Effector memory CD8-positive, alpha-beta T cell (primary cell): ENCODE measurements at places on chromosomes 2 and 18.

- DNase-seq = no peak
Observed at GRCh38 chr2:85259101-85259590, 68.6 kb downstream of the TGOLN2 start.

- DNase-seq = no peak
Observed at GRCh38 chr2:173230181-173230580, 124.5 kb upstream of the CDCA7 start.

DNA sequence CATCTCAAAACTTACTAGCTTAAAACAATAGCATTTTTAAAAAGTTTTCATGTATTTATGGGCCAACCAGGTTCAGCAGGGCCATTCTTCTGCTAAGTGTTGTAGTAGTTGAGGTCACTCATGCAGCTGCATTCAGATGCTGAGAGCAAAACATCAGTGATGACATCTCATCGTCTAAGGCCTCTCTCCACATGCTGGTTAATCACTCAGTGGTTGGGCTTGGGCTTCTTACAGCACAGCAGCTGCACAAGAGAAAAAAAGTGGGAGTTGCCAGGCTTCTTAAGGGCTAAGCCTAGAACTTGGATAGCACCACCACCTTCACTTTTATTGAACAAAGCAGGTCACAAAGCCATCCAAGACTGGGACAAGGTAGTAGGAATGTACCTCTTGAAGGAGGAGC lies 190.3 kb downstream of the IRS1 start:
- DNase-seq = no peak

GRCh38 chr2:9271691-9272090 lies 65.1 kb downstream of the ASAP2 start:
- DNase-seq = no peak

DNA sequence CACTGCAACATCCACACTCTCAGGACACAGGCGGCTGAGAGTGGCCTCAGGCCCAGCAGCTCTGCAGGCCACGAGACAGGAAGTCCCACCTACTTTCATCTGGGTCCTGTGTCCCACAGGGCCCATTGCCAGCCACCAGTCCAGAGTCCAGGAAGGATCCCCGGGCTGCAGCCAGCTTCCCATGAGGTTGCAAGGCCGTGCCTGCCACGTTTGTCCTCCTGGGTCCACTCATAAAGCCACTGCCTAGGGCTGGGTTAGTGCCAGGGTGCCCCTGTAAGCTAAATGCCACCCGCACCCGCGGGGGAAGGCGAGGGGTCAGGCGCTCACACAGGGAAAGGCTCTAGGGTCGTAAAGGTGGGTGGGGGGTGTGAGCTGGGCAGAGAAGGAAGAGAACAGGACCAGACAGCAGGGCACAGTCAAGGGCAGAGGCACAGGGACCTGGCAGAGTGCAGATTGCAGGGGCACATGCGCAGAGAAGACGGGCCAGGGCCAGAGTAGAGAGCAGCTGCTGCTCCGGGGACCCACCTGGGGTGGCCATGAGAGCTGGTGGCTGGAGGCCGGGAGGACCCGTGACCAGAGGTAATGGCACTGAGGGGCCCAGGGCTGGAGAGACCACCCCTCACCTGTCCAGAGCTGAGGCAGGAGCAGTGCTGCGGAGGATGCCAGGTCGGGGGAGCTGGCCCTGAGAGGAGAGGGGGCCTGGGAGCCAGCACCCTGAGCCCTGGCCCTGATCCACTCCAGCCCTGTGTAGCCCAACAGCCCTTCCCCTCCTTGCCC lies 8.0 kb downstream of the AGXT start:
- no peak for DNase-seq

DNA sequence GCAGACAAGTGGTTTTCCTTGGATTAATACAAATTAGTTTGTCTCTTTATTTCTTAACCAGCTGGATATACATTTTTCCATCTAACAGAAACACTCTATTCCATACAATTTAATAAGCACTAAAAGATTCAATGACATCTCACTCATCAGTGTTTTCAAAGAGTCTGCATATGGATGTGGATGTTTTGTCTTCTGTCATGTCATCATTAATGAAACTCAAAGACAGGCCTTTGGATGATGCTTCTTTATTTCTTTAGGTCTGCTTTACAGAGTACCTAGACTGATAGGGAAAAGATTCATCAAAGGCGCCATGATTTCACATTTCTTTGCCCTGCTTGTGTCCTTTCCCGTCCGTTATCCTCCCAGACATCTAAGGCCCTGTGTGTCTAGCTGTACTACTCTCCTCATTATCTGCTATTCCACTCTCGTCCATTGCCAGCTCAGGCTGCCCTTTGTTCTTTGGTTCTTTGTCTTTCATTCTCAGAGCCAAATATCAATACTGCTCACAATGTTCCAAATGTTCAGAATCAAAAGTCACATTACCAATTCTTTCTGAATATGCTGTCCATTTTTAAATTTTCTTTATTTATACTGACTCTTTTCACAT lies 232.3 kb upstream of the CHAC2 start:
- DNase-seq = no peak

DNA sequence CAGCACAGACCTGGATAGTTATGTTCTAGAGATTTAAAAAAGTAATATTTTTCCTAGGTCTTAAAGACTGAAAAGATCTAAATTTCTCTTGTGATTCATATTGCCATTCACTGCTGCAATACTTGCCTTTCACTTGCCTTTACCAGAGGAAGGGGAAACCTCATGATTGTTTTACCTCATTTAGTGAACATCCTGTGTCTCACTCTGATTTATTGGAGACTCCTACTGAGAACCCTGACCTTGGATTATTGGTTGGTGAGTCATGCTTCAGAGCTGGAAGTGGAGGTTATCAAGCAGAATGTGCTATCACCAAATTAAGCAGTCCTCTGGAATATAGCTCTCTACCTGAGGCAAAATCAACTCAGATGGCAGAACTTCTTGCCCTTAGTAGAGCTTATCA lies 500.5 kb downstream of the TSN start:
- no peak for DNase-seq

DNA sequence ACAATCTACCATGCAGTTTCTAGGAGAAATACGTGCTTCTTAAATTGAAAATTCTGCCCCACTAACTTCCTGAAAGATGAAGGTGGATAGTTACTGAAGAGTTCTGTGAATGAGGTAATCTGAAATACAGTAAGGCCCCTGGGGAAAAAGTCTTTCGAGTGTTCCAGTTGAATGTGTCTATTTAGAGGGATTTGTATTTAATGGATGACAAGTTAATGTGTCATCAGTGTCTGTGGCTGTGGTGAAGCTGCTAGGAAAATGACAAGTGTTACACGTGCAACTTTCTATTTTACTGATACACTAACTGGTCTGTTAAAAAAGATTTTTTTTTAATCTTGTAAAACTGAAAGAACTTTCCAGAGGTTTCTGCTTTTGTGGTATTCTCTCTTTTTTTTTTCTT lies 384.6 kb downstream of the STK39 start:
- DNase-seq = no peak

DNA sequence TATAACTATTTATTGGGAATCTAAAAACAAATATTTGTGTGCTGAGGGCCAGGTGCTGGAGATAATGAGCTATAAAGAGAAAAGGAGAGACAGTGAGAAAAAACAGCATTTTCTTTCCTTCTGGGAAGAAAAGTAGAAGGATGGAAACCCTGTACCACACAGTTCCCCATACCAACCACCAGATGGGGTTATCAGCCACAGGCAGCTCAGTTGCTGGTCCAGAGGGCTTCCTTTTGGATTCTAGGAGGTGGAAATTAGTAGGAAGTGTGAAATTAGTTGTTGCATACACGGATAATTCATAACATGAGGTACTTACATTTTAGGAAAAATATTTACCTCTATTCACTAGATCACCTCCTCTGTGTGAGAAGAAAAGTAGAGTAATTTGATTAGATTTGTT lies 237.0 kb upstream of the FOSL2 start:
- no peak for DNase-seq

- no peak for DNase-seq
Observed at GRCh38 chr2:189267491-189267890, 87.9 kb upstream of the COL5A2 start.

- no peak for DNase-seq
Observed at GRCh38 chr2:44948565-44949328, 7.2 kb downstream of the SIX3 start.

- DNase-seq = no peak
Observed at GRCh38 chr2:42137125-42137841, 31.9 kb upstream of the EML4 start.

DNA sequence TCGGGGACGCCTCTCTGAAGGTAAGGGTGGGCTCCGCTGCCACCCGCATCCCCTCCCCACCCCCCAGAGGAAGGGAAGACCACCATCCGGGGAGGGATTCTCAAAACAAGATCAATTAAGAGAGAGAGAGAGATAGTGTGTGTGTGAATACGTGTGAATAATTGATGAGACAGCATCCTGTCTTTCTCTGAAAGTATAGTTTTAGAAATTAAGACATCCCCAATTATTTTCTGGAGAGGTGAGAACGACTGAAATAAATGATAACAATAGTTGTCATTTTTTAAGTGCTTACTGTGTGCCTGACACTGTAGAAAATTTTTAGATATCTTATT lies 751 bp downstream of the IL18R1 start:
- DNase-seq = no peak

DNA sequence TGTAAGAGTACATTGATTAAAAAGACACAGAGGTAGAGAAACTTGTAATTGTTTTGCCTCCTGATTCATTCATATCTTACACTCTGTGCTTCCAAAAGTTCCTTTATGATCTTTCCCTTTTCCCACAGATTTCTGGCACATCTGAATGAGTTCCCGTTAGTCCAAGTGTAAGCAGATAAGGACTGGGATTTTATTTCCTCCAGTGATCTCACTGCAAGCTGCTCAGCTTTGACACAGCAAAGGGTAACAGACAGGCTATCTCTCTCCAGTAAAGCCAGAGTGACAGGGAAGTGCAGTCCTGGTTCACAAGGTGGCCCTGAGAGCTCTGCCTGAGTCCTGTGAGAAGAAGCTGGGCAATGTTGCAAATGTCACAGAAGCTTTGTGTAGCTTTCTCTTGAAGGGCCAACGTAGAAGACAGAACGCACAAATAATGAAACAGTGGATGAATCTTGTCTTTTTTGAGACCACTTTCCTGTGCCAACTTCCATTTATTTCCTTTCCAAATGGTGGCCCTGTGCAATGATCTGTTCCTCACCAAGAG lies 32.5 kb upstream of the KCNE4 start:
- no peak for DNase-seq

DNA sequence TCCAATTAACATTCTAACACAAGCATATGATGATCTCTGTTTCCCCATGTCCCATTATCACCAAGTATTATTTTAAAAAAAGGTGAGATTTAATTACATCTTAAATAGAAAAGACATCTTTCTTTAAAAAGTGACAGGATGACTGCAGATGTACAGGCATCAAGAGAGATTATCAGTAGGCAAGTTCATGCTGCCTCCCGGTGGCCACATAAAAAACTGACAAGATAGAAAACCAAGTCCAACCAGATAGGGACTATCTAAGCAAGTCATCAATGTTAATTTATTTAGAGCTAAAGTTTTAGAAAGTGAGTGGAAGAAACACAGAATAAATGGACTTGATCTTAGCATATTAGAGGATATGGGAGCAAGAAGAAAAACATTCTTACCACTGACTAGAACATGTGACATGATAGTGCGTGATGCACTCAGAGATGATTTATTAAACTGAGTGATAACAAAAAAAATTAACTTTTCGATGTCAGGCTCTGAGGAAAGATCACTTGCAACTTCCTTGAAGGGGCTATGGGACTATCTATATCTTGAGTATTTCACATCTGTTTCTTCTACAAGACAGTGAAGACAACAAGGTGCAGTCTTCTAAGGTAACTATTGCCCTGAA lies 5.4 kb upstream of the TDRD15 start:
- no peak for DNase-seq

DNA sequence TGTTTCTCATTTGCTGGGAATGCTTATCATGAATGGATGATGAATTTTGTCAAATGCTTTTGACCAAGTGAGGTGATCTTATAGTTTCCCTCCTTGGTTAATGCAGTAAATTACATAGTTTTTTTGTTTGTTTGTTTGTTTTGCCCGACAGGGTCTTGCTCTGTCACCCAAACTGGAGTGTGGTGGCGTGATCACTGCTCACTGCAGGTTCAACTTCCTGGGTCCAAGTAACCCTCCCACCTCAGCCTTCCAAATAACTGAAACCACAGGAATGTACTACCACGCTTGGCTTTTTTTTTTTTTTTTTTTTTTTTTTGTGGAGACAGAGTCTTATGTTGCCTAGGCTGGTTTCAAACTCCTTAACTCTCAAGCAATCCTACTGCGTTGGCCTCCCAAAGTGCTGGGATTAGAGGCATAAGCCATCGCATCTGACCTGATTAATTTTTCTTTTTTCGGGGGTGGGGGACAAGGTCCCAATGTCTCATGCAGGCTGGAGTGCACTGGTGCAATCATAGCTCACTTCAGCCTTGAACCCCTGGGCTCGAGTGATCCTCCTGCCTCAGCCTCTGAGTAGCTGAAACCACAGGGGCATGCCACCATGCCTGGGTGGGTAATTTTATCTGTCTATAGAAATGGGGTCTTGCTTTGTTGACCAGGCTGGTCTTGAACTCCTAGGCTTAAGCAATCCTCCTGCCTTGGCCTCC lies 48.6 kb downstream of the SMAD2 start:
- DNase-seq = no peak

DNA sequence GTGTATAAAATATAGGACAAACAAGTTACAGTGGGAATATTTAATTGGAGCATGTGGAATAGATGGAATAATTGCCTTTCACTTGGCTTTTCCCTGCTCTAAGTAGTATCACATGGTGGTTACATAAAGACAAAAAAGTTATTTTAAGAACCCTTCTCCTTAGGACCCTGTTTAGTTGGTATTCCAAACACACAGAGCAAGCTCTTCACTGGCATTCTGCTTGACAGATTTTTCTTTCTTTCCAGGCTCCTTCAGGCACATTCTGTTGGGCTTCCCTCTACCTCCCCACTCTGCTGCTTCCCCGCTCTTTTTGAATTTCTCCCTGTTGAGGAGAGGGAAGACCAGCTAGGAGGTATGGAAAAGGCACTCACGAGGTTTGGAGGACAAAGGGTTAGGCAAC lies 29.0 kb upstream of the DARS1 start:
- DNase-seq = no peak

DNA sequence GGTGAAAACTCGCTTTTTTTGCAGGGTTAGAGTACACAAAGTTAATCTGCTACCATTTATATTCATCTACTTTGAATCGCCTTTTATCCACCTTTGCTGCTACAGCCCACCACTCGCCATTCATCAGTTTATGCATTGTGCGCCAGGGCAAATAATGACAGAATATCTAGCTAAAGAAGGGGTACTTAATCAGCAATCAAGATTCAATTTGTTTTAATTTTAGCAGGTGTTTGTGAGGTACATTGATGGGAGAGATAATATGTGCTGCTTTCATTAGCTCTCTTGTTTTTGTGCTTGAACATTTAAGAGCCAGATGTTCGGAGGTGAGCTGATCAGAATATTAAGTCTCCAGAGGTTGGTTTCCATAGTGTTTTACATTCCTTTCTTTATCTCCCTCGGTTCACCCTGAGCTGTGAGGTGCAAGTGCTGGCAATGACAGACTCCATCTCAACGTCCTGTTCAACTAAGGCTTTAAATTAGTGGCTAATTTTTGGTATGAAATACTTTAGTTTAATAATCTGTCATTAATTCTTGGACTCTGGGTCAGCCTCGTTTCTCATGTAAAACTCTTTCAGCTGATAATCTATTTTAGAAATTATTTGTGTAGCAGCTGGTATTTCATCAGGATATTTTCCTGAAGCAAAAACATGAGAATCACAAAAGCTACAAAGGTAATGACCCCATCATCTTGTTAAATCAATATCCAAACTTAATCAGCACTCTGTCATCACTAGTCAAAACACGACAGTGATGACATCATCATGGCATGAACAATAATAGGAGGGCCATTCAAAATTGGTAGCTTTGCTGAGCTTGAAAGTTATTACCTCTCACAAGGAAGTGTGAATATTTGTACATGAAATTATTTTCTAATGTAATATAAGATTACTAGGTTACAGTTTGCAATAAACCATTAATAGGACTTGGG lies 479.9 kb upstream of the FANCL start:
- DNase-seq = no peak
